ENCODE measurements at places on chromosomes 16 and 17.
A peak's percentile ranks its signal among the peaks of the same experiment; 100 is the strongest.

DNA sequence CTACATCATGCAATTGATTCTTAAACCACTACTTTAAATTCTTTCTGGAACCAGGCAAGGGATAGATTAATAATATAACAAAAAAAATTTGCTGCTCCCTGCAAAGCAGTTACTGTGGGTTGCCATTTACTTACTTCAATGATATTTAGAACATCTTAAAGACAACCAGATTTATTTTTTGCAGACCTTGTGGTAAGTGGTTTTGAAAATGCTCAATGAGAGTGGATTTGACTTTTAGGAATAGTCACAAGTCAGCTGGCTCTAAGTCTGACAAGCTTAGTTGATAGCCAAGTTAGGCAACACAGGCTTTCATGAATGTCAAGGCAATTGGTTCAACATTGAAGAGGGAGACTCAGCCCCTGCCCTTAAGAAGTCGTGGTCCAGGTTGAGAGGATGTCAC, 11.8 kb downstream of the MARCHF10 start:
- no peak for DNase-seq

DNA sequence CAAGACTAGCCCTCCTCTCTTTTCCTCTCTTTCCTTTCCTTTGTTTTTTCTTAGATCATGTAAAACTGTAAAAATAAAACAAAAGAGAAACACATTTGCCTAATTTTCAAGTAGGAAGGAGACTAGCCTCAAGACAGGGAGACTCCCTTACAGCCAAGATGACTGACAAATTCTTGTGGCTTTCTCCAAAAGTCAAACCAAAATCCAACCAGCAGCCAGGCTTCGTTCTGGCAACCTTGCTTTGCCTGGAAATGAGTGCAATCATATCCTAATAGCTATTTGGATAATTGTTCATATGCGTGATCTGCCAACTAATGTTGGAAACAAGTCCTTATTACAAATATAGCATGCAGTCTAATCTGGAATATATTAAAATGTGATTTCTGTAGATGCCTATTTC, 868.9 kb upstream of the SOX9 start:
- DNase-seq, result no peak

DNA sequence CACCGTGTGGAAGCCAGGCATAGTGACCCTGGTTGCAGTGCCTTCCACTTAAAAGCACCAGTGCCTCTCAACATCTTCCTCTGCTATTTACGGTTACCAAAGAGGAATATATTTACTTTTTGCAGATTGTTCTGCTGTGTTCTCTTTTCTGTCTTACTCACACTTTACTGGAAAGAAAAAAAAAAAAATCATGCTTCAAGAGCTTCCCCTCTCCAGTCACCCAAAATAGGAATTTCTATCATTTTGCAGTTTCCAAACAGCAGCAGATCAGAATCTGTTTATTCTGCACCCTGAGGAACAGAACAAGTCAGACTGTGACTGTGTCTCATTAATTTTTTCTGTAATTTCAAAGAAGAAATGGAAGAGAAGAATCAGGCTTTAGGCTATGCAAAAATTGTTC, 96.1 kb downstream of the KCNJ2 start:
- DNase-seq, result no peak

GRCh38 chr16:76970087-76970744, 220.8 kb upstream of the MON1B start:
- no peak for DNase-seq

DNA sequence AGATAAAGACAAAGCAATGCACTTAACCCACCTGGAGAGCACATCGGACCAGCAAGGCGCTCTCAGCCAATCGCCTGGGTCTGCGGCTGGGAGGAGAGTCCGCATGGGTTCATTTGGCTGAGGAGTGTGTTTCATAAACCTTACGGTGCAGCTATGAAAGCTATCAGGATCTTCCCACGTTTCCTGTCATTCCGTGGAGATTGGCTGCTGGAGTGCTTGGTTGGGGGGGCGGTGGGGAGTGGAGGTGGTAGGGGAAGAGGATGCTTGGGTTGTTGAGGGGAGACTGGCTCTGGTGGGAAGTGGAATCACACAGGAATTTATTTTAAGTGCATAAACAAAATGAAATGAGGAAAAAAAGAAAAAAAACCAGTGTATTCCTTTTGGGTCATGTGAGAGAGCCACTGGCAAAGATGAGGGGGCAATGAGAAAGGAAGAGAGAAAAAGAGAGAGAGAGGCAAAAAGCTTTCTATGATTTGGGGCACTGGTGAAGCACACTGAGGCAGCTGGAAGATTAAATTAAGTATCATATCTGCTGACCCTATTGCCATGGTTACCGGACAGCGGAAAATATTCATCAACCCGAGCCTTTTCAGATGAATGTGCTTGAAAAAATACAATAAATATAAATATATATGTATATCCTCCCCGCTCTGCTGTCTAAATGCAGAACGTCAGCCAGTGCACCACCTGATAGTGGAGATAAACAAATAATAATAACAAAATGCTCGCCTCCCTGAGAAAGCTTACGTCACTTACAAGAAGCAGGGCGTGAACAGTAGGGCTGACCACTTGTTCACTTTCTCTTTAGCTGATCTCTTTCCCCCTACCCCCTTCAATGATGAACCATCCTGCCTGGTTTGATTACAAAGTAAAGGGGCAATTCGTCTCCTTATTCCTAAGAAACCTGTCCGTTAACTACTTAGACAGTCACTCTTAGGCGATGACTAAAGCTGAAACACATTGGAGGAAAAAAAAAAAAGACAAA, 457.0 kb upstream of the ZFHX3 start:
- DNase-seq, result no peak

DNA sequence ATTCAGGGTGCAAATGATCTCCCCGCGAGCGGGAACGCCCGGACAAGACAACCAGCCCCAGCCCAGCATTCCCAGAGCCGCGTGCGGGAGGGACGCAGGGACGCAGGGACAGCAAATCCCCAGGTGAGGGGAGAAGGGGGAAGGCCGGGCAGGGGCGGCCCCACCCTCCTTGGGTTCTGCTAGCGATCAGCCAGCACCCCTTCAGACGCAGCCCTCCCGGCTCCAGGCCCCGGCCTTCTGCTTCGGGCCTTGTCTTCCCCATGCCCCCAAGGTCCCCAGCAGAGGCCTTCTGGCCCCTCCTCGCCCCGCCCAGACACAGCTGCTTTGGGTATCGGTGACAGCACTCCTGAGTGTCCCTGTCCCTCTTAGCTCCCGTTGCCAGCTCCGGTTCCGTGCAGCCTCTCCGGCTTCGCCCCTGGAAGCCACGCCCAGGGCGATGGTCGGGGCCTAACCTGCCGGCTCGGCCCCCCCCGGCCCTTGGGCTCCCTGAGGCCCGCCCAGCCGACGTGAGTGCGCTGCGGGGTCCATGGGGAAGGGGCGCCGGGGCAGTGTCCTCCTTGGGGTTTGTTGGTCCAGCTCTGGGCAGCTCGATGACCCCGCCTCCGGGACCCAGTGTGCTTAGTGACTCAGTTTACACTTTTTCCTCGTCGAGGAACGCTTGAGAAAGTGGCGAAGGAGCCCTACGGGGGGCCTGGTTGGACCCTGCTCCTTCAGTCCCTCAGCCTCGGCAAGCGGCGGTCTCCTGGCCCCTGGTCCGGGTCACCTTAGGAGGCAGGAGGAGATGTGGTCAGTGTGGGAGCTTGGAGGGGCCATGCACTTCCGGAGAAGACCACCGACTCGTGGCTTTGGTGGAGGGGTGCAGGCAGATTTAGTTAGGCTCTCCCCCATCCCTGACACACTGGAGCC, 50.5 kb upstream of the AMZ2 start:
- peak; percentile 23 for DNase-seq

GRCh38 chr17:27496437-27496943, 40.2 kb downstream of the KSR1 start:
- DNase-seq, result no peak

- no peak for DNase-seq
These were observed 168.5 kb downstream of the XYLT1 start for GRCh38 chr16:17302214-17302613.

DNA sequence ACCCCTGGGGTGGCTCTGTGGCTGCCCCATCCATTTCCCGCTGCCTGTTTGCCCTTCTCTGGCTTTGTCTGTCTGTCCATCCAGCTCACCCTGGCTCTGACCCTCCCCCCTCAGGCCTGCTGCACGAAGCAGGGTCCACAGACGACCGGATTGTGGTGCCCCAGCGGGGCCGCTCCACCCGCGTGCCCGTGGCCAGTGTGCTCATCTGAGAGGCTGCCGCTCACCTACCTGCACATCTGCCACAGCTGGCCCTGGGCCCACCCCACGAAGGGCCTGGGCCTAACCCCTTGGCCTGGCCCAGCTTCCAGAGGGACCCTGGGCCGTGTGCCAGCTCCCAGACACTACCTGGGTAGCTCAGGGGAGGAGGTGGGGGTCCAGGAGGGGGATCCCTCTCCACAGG, 761 bp upstream of the LAT start:
- DNase-seq, result no peak

GRCh38 chr17:48615047-48615962, at the start of gene HOXB8:
Gene HOXB8, minus strand, starts transcription at chr17:48615292. Its CDS starts 588 bp downstream, at chr17:48614704.
- no peak for DNase-seq

- no peak for DNase-seq
These were observed 23.8 kb downstream of the KDM8 start for GRCh38 chr16:27226976-27227705.

GRCh38 chr17:39167476-39167875, 1.5 kb upstream of the ARL5C start:
- DNase-seq, result no peak

GRCh38 chr17:59357929-59358328, 26.5 kb downstream of the YPEL2 start:
- no peak for DNase-seq

DNA sequence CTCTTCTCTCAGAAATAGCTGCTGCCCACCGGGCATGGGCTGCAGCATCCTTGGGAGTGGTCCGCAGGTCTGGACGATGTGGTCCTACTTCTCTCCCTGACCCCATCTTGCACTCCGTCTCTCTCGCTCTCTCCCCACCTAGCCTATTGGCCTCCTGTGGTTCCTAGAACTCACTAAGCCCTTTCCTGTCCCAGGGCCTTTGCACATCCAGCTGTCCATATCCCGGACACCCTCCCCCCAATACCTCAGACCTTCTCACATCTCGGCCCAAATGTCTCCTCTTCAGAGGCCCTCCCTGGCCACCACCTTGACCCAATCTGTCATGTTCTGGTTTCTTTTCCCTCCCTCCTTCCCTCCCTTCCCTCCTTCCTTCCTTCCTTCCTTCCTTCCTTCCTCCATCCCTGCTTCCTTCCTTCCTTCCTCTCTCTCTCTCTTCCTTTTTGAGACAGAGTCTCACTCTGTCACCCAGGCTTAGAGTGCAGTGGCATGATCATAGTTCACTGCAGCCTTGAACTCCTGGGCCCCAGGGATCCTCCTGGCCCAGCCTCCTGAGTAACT, 4.5 kb downstream of the SLC4A1 start:
- no peak for DNase-seq

DNA sequence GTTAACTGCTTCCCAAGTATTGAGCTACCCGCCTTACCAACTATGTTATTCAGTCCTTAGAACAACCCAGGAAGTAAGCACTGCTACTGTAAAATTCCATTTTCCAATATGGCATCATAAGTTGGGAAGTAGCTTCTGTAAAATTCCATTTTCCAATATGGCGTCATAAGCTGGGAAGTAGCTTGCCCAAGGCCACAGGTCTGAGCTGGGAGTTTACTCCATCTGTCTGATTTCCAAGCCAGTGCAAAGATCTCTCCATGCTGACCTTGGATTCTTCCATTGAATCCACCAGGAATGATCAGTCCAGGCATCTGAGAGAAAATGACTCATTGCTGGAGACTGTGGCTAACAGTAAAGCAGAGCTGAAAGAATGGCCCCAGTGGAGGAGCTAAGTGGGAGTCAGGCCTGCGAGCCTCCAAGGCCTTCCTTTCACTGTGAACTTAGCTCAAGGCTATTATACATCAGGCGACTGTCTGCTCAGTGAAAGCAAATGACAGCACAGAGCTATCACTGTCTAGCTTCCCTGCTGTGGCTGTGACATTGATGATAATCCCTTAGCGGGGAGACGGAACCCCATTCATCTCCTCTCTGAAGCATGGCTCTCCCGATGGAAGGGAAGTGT, 430.4 kb downstream of the HAPSTR1 start:
- DNase-seq, result no peak

GRCh38 chr16:58025351-58026138, at the start of gene MMP15:
Gene MMP15, plus strand, starts transcription at chr16:58025754. Its CDS starts 597 bp downstream, at chr16:58026351.
- peak; percentile 61 for DNase-seq

DNA sequence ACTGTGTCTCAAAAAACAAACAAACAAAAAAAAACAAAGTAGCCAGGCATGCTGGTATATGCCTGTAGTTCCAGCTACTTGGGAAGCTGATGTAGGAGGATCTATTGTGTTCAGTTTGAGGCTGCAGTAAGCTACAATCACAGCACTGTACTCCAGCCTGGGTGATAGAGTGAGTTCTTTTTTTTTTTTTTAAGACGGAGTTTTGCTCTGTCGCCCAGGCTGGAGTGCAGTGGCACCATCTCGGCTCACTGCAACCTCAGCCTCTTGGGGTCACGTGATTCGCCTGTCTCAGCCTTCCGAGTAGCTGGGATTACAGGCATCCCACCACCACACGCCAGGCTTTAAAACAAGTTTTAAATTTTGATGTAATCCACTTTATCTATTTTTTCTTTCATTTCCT, 80.2 kb upstream of the STAC2 start:
- no peak for DNase-seq

DNA sequence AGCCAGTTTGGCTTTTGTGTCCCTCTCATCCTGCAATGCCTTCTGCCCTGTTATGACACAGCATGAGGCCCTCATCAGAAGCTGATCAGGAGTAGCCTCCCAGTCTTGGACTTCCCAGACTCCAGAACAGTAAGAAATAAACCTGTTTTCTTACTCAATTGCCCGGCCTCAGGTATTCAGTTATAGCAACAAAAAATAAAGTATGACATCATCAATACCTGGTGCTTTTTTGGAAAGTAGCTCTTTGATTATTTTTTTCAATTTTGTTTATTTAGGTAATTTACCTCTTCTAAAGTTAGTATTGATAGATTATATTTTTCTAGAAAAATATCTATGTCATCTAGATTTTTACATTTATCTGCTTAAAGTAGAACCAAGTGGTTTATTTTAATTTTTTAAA, 112.8 kb upstream of the CES5A start:
- DNase-seq, result no peak

DNA sequence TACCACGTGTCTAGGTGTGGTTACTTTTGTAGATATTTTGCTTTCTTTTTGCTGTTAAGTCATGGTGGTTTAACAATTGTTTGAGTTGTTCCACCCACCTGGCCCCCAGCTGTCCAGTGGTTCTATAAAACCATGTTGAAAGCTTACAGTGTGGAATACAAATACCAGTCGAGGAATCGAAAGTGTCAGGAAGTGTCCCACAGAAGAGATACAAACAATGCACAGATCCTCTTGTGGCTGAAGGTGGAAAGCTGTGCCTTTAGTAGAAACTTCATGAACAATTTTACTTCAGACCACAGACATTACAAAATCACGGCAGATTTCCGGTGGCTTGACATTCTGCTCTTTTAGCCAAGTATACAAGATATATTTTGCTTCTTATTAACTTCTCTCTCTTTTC, 782.4 kb upstream of the SOX9 start:
- DNase-seq, result no peak

DNA sequence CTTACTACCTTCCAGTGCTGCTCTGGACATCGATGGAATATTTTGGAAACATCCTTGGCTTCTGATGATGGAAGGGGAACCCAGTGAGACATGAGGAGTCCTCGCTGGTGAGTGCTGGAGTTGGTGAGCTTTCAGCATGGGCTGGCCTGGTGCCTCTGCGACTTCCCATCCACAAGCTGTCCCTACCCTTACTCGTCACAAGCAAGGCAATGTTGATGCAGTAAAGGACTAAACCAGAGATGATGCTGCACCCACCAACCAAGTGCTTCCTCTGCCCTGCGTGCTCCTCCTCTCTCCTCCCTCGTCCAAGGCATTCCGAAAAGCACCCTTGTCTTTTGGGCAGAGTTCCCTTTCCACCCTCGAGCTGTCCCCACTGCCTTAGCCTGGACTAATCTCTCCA, 154.7 kb downstream of the GRIN2A start:
- DNase-seq, result no peak

All from activated CD4-positive, alpha-beta T cell treated with anti-CD3 and anti-CD28 coated beads, Interleukin-2, amount 50 U/mL, for 4 hours (primary cell).